ENCODE measurements at places on chromosomes 12 and 14.
A peak's percentile ranks its signal among the peaks of the same experiment; 100 is the strongest.

- DNase-seq, result no peak
Measured at GRCh38 chr12:111368291-111368787, 556 bp downstream of the PHETA1 start.

DNA sequence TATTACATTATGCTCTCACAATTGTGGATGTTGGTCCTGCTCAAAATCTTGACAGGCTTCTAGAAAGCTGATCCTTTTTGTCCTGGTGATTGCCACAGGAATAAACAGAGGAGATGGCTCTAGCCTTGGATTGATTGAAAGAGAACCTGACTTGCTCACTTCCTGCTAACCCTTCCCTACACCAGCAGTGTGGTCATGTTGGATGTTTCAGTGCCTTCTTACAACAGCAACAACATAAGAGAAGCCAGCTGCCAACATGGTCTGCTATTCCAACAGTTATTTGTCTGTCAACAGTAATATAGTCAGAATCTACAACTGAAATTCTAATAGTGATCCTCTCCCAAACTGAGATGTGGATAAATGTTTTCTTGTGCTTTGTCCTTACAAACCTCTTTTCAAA, 311.6 kb upstream of the DIO2 start:
- no peak for DNase-seq

- no peak for DNase-seq
Measured at GRCh38 chr12:103727638-103728037, 113.4 kb downstream of the NT5DC3 start.

- DNase-seq, result no peak
Measured at GRCh38 chr12:15933751-15934150, 22.6 kb downstream of the DERA start.

- DNase-seq, result no peak
Measured at GRCh38 chr14:24185741-24186140, 2.9 kb downstream of the IPO4 start.

GRCh38 chr12:67917811-67918210, 71.4 kb upstream of the IFNG-AS1 start:
- no peak for DNase-seq

DNA sequence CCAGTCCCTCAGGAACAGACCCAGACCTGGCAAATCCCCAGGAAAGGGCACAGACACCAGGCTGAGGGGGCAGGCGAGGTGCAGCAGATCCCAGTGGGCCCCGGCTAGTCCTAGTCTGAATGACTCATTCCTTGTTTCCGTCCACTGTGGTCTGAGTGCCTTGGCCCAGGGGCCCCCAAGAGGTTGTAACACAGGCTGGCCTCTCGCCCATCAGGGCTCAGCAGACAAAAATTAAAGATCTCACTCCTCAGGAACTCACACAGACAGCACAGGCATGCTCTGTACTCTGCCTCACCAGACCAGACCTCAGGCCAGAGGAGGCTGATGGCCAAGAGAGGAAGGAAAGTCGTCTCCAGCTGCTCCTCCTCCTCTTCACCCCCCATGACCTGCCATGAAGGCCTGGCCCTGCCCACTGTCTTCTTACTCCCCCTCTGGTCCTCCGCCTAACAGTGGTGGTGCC, 7.7 kb upstream of the LTBP2 start:
- DNase-seq, result peak; percentile 95

DNA sequence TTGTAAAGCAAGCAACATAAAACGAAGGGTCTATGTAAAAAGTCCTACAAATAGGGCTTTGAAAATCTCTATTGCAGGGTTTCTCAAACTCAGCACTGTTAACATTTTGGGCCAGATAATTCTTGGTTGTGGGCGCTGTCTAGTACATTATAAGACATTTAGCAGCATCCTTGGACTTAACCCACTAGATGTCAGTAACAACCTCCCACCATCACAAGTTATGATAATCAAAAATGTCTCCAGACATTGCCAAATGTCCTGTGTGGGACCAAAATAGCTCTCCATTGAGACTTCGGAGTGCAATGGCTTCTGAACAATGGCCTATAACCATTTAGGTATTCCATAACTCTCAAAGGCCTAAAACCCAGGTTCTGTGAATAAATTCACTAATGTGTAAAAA, 22.9 kb upstream of the DHRS7 start:
- DNase-seq, result no peak

DNA sequence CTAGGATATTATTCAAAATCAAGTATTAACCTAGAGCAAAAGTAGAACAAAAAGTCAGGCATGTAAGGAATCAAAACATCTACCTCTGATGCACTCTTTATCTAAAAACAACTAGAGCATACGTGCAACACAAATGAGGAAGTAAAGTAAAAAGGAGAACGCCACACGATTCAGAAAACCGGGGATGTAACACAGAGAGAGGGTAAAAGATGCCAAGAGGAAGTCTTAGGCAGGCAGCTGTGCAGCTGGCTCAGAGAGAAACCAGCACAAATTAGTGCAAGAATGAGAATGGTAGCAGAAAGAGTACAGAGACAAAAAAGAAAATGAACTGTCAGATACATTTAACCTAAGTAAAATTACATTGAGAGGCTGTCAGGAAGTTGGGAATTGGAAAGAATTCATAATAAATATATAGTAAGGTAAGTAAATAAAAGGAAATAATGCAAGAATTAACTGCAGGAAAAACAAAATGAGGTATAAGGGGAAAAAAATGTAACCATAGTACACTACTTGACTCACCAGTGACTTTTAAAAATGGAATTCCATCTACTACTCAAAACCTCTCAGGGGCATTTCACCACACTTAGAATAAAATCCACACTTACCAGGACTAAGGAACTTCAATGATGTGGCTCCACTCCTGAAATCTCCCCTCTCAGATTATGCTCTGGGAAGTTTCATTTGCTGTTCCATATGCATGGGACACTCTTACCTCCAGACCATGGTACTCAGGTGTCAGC, 17.1 kb downstream of the BCAT1 start:
- DNase-seq, result no peak

DNA sequence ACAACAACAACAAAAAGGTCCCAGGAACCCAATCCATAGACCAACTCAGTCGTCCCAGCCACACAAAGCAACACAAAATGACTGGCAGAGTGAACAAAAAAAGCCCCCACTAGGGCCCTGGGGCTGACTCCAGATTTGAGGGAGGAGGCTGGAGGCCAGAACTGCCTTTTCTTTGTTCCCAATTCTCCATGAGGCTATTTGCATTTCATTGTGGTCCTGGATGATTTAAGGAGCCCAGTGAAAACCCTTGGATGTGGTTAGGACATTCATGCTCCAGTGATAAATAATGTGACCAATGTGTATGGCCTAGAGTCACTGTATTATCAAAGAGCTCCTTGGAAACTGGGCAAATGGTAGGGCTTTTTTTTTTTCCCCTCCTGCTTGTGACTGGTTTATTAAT, 192.9 kb downstream of the NUAK1 start:
- no peak for DNase-seq

- no peak for DNase-seq
Measured at GRCh38 chr12:19260135-19260534, 130.6 kb downstream of the PLEKHA5 start.

DNA sequence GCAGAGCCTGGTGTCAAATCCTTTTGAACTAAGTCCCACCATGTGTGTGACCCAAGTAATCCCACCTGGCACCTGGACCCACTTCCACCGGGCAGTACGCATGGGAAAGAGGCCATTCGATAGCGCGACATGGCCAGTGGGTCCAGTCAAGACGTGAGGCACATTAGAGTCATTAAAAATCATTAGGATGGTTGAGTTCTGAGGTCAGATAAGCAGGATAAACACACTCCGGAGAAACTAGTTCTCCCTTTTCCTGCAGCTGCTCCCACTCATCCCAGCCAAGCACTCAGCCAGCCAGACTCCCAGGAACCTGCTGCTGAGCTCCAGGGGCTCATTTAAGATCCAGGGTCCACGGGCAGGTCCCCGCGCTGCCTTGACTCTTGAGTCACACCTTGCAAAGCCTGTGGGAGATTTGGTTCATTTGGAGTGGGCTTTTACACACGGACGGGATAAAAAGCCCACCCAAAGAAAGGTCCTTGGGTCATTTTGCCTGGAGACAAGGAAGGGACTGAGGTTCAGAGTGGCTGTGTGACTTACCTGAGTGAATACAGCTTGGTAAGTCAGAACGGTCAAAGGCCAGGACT, 313.9 kb downstream of the BCL11B start:
- DNase-seq, result no peak

- DNase-seq, result no peak
Measured at GRCh38 chr12:102171951-102172350, 25.7 kb downstream of the PMCH start.

DNA sequence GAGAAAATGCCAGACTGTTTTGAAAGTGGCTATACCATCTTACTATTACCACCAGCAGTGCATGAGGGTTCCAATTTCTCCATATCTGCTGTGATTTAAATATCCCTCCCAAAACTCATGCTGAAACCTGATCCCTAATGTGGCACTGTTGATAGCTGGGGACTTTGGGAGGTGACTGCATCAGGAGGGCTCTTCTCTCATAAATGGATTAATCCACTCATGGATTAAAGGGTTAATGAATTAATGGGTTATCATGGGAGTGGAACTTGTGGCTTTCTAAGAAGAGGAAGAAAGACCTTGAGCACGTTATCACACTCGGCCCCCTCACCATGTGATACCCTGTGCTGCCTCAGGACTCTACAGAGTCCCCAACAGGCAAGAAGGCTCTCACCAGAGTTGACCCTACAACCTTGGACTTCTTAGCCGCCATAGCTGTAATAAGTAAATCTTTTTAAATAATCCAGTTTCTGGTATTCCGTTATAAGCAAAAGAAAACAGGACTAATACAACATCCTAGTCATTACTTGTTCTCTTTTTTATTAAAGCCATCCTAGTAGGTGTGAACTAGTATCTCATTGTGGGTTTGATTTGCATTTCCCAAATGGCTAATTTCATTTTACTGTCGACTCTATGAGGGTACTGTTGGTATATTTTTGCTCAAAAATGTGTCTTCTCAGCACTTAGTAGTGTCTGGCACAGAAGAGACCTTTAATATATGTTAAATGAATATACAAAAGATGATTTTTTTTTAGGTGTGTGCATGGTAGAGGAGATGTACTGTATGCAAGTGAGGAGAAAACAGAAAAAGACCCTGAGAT, 14.3 kb downstream of the PPP1R12A start:
- no peak for DNase-seq

GRCh38 chr14:60649875-60650372, 647 bp upstream of the SIX1 start:
- no peak for DNase-seq

DNA sequence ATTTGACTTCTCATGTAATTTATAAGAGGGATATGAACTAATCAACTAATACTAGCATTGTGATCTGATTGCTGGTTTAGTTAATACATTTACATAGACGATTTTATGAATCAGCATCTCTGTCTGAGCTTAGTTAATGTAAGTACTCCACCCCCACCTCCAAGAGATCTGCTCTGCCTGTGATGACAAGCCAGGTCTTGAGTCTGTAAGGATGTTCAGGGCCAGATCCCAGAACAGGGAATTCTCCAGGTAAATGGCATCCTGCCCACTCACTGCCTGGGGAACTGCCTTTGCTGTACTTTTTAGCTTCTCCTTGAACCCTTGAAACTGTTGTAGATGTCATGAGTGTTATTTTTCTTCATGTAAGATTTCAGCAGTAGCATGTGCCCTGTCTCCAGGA, 289.8 kb downstream of the RGS6 start:
- DNase-seq, result no peak

GRCh38 chr12:76084863-76085519, 506 bp upstream of the NAP1L1 start:
- peak; percentile 29 for DNase-seq

DNA sequence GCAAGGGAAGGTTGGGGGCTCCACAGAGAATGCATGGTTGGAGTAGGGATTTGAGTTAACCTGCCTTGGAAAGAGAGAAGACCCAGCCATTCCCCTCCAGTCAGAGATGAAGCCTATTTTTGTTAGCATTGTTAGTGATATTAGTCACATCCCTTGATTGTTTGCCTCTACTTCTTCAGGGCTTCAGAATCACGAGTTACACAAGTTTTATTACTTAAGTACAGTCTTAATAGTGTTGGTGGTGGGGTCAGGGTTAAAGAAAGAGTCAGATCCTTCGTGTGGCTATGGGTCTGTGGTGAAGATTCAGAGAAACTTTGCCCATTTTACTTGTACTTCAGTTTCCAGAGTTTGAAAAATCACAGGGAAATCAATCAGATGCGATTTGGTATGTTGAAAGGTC, 363.1 kb downstream of the LRIG3 start:
- no peak for DNase-seq

DNA sequence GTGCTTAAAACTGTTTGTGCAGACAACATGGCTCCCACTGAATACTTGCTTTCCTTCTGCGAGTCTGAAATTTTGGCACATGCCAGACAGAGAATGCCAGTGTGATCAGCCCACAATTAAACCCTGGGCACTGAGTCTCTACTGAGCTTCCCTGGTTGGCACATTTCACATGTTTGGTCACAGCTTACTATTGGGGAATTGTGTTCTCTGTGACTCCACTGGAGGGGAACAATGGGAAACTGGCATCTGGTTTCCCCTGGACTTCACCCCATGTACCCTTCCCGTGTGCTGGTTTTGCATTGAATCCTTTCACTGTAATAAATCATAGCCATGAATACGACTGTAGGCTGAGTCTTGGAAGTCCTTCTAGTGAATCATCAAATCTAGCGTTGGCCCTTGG, 64.9 kb downstream of the EFCAB11 start:
- no peak for DNase-seq

GRCh38 chr12:116160231-116160630, 117.3 kb downstream of the MED13L start:
- DNase-seq, result no peak

DNA sequence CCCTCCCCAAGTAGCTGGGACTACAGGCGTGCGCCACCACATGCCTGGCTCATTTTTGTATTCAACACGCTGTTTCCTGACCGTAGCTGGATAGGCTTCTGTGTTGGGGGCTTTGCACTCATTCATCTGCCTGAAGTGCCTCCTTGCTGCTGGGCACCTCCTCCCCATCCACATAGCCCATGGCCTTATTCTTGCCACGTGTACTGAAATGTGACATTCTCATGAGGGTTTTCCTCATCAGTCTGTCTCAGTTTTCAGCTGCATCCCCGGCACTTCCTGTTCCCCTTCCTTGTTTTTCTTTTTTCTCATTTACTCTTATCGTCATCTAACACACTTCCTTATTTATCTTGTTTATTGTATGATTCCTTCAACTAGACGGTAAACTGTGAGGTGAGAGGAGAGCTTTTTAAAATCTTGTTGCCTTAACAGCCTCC, 36.6 kb downstream of the RCOR1 start:
- DNase-seq, result no peak

- peak; percentile 17 for DNase-seq
Measured at GRCh38 chr12:112906712-112907414, at the start of gene OAS1. Gene OAS1, plus strand, starts transcription at chr12:112906962. Its CDS starts 78 bp downstream, at chr12:112907040.

- no peak for DNase-seq
Measured at GRCh38 chr14:21033133-21033698, 1.4 kb downstream of the RNASE13 start.

DNA sequence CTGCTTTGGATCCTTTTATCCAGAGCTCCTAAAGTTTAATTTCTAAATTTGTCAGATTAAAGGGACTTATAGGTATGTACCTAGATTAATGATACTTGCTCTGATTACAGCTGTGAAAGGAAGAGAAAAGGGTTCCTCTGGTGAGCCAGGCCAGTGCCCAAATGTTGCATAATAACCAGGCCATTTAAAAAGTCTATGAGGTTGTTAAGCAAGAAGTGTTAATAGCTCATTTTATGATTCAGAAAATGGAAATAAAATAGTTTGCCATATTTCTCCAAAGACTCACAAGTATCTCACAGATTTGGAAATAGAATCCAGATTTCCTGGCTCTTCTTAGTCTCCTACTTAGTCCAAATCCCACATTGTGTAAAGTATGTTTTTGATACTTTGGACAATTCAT, 67.6 kb downstream of the SLC38A6 start:
- DNase-seq, result no peak

Data from fibroblast of the conjunctiva (primary cell).